Stimulated activated CD8-positive, alpha-beta memory T cell treated with anti-CD3 and anti-CD28 coated beads, Interleukin-2, amount 100 ng/mL, for 1 hour (primary cell): ENCODE measurements at places on chromosomes 5 and 9.

DNA sequence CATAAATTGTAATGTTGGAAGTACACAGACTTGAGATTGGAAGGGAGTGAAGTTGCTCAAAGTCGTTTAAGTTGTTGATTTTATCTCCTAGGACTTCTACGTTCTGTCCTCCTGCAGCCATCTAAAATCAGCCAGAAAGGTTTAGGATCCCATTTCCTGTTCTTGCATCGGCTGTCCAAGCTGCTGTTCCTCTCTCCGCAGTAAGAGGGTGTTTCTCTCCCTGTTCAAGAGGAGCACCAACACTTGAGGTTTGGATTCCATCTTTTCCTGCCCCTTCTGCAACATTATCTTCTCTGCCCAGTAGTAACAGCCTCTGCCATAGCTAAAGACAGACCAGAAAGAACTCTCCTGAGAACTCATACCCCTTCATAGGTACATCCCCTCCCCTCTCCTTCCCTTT is 373.4 kb downstream of the GADD45G start:
- no peak for DNase-seq

GRCh38 chr9:93020771-93021670 is 37.5 kb upstream of the SUSD3 start:
- DNase-seq = no peak

DNA sequence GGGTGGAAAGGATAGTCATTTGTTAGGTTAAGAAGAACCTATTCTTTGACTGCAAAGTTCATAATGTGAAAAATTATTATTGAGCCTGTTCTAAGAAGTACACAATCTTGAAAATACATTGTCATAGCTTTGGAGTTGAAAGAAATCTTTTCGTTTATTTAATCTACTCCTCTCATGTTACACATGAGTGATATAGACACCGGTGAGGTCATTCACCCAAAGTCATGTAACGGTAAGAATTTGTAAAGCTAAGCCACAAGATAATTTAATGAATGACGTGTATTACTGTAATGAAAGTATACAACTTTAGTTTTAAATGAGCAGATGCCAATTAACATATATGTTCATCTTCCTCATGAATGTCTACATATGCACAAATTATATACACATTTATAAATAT is 284.1 kb upstream of the PDE4D start:
- DNase-seq = no peak

DNA sequence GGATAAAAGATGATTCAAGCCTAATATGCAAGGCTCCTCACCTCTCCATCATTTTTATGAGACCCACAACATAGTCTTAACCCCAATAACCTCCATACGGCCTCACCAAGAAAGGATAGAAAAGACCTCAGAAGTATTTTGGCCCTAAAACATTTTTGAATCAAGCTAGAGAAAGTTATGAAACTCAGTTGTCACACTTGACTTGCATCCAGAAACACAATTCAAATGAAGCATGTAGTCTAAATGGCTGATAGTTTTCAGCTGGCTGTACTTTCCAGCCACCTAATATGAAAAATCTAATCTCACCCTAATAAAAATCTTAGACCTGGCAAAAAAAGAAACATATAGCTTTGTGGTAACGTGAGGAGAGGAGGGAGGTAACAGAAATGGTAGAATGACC is 116.1 kb downstream of the ARL15 start:
- no peak for DNase-seq

- DNase-seq = no peak
Measured at GRCh38 chr5:39413771-39414170, 11.0 kb downstream of the DAB2 start.

DNA sequence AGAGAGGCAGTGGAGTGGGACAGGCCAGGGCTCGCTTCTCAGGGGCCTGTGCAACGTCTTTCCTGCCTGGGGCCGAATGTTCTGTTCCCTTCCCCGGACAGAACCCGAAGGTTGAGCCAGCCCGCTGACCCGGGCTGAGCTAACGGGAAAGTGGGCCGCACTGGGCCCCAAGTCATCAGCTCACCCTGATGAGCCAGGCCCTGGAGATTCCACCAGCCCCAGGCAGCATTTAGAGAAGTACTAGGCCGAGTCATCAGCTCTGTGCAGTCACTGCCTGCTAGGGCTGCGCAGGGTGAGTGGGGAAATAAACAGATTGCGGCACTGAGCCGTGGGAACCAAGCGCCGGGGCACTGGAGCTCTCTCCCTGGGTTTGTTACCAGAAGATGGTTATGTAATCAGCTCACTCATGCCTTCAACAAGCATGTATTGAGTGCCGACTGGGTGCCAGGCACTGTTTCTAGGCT is 29.1 kb upstream of the DUSP1 start:
- no peak for DNase-seq

- no peak for DNase-seq
Measured at GRCh38 chr5:76682387-76682786, 33.5 kb upstream of the F2R start.

DNA sequence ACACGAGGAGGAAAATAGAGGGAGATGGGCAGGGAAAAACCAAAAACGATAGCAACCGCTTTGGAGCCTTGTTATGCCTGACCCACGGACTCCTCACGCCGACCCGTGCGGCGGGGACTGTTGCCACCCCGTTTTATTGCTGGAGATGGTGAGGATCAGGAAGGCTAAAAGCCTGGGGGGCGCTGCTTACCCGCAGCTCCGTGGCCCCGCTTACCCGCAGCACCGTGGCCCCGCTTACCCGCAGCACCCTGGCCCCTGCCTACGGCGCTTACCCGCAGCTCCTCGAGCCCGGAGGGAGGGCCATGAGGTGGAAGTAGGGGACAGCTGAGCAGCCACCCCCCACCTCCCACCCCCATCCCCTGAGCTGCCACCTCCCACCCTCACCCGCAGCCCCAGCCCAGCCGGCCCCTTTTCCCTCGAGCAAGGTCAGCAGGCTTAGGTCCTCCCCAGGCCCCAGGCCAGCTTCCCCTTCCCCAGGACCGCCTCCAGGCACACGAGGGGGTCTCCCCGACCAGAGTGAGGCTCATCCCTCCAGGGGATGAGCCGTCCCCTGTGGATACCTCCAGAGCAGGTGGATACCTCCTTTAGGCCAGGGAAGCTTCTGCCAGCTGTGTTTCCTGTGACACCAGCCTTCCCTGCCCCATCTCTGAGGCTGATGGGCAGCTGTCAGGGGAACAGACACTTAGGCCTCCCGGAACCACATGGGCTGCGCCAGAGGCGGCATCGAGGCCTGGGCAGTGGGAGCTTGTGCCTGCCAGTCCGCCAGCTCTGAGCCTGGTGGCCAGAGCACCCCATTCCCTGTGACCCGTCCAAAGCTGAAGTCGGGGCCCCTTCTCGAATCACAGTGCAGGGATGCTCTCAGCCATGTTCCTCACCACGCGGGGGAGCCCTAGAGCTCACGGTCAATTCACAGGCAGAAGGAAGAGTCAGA is 92.3 kb downstream of the LMX1B start:
- DNase-seq = peak; percentile 47

- no peak for DNase-seq
Measured at GRCh38 chr5:131536211-131536826, 98.7 kb downstream of the RAPGEF6 start.

DNA sequence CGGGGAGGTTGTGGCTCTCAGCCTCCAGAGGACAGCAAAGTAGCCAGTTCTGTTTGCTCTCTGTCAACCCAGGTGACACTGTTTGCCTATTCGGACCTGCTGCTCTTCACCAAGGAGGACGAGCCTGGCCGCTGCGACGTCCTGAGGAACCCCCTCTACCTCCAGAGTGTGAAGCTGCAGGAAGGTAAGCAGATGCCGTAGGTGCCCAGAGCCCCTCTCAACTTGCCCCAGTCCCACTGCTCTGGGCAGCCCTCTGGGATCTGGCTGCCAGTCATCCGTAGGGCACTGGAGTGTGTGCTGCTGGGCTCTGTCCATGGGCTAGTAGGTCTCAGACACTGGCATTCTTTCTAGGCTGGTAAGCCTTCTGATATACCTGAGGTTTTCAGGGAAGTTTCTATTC is 59.3 kb downstream of the RGS3 start:
- DNase-seq = no peak

- DNase-seq = no peak
Measured at GRCh38 chr5:110836851-110837250, 98.0 kb downstream of the SLC25A46 start.

DNA sequence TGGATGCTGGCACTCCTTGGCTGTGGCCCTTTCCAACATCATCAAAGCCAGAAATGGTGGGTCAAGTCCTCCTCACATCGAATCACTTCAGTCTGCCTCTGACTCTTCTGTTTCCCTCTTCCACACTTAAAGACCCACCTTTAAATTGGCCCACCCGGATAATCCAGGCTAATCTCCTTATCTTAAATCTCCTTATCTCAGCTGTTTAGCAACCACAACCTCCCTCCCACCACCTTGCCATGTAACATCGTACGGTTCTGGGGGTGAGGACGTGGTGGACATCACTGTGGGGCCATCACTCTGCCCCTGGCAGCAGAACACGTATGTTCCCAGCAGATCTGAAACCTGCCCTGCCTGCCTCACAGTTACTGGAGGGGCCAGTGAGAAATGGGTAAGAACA is 11.5 kb downstream of the IGFBPL1 start:
- DNase-seq = no peak

GRCh38 chr9:129467004-129467588 is 153.8 kb downstream of the C9orf50 start:
- DNase-seq = no peak

DNA sequence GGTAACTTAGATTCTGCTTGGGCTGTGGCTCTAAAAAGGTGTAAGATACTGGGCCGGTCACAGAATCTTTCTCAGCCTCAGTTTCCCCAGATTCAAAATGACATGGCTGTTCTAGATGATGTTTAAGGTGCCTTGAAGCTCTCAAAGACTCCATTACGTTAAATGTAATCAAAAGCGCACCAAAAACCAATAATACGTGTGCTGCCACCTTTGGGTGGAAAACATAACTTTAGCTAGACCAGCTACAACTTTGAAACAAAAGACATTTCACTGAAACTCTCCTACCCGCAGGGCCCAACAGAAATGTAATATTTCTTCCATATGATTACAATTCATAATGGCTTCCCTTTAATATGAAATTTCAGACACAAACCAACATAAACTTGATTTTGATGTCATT is 35.0 kb upstream of the PCSK5 start:
- DNase-seq = no peak

GRCh38 chr5:124342986-124343385 is 403.5 kb downstream of the ZNF608 start:
- DNase-seq = no peak

GRCh38 chr5:10724781-10725507 is 36.1 kb downstream of the DAP start:
- no peak for DNase-seq

- DNase-seq = no peak
Measured at GRCh38 chr5:75522025-75522424, 10.3 kb downstream of the POLK start.

GRCh38 chr9:117415358-117415914 is 579 bp upstream of the ASTN2 start:
- DNase-seq = no peak

- no peak for DNase-seq
Measured at GRCh38 chr5:40078898-40079575, 600.7 kb upstream of the PTGER4 start.

DNA sequence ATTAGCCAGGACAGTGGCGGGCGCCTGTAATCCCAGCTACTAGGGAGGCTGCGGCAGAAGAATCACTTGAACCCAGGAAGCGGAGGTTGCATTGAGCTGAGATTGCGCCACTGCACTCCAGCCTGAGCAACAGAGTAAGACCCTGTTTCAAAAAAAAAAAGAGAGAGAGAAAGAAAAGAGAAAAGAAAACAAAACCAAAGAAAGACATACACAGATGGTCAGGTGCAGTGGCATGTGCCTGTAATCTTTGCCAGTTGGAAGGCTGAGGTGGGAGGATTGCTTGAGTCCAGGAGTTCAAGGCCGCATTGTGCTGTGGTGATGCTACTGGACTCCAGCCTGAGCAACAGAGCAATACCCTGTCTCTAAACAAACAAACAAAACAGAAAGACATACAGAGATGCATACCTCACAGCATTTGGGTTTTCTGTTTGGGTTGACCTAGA is 10.0 kb upstream of the PSAT1 start:
- no peak for DNase-seq

DNA sequence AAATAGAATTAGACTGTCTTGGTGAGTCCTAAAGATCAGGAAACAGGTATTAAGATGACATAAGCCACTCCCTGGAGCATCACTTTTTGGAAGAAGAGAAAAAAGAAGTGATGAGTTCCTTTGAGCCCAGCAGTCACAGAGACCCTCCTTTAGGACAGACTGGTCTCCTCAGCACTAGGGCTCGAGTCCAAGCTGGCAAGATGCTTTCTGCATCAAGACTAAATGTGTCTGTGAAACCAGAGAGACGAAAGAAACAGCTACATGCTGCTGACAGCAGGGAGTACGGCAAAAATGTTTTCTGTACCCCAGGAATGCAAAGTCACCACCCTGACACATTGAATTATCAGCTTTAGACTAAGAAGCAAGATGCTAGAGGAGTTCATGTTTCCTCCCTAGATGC is 184.5 kb downstream of the CRB2 start:
- no peak for DNase-seq

GRCh38 chr5:154714266-154714986 is 40.8 kb upstream of the LARP1 start:
- DNase-seq = no peak
